Lung microvascular endothelial cell (primary cell): ENCODE measurements at places on chromosomes 4 and X.

DNA sequence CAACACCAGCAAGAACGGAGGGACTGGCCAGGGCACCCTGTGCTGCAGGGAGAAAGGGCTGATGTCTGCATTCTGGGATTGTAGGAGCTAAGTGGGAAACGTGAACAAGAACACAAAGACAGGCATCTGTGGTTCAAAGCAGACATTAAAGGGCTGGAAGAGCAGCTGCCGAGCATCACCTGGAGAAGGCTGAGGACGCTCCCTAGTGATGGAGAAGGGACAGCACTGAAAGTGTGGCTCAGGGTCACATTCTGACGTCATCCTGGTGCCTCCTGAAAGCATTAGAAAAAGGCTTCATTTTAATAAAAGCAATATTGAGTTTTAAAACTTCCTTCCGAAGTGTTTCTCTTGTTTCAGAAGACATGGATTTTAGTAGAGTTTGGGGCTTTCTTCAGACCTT is 62.3 kb downstream of the CLDN22 start:
- DNase-seq = no peak

DNA sequence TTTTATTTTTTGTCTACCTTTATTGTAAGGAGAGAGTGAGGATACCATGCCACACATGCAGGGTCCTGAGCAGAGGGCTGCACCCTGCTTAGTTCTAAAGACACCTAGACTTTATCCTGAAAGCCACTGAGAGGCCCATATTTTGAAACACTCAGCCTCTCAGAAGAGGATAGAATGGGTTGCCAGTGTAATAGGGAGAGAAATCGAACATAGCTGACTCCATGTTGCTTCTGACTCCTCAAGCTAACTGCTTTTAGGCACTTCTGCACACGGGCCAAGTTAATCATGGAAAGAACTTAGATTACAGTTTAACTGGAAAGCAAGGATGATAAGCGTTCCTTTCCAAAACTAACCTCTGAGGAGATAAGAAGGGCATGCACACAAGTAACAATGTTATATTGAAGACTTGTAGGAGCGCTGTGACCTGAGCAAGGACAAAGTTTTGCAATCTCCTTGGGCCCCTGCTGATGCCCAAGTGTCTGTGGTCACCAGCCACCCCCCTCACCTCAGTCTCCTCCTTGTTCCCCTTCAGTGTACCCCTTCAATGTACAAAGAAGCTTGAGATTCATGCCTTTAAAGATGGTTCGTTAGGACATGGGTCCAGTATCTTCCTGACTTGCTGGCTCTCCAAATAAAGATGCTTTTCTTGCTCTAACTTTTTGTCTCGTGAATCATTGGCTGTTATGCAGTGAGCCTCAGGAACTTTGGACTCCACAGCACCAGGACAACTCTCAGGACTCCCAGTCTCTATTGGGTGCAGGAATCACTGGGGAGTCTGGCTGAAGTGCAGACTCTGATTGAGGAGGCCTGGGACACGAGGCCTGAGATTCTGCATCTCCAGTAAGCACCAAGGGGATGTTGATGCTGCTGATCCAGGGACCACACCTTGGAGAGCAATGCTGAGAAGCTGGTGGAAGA is 25.4 kb upstream of the CD99 start:
- no peak for DNase-seq

DNA sequence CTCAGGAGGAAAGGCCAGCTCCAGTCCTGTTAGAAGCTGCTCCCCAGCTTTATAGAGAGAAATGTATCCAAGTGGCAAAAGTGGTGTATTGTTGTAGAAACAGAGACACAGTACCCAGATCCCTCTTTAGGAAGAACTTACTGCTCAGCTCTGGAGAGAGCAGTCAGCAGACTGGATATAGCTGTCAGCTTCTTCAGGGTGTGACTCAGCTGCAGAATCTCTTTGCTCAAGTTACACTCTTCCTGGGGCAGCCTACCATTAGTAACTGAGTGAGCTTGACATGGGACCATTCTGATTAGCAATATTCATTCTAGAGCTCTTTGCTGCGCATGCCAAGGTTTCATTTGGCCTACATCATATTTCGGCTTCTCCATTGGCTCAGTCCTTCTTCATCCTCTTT is 40.5 kb downstream of the ATP1B4 start:
- DNase-seq = no peak

DNA sequence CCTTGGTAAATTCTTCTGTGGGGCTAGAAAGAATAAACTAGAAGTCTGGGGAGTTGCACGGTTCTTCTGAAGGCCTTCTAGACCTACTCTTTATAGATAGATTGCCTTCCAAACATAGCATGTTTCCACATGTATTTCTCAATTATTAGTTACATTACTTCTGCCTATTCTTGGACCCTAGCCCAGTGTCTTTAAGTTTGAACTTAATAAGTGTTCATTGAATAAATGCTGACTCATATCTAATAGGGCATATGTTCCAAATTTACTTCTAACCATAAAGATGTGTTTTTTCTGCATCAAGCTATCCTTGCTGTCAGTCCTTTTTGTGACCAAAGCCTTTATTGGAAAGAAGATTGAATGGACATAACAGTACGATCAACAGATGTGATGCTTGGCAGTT is 503.6 kb upstream of the ZFP42 start:
- DNase-seq = no peak

DNA sequence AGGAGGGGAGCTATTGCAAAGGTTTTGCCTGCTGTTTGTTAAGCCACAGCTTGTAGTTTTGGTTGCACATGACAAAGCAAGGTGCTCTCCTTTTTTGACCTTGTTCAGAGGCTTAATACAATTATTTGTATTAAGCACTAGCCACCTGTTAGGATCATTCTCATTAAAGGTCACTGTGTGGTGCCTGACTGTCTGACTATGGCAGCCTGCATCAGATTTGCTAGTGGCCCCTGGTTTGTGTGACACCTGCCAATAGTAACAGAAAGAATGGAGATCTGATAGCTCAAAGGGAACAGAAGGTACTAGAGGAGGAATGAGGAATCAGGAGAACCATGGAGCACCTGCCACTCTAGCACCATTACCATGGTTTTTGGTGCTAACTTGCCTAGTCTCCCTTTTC is 102.5 kb downstream of the POLA1 start:
- no peak for DNase-seq

- DNase-seq = no peak
These were observed 24.8 kb upstream of the MSMO1 start for GRCh38 chr4:165302658-165303057.

GRCh38 chrX:24235084-24235710 is 78.7 kb downstream of the SUPT20HL2 start:
- no peak for DNase-seq

DNA sequence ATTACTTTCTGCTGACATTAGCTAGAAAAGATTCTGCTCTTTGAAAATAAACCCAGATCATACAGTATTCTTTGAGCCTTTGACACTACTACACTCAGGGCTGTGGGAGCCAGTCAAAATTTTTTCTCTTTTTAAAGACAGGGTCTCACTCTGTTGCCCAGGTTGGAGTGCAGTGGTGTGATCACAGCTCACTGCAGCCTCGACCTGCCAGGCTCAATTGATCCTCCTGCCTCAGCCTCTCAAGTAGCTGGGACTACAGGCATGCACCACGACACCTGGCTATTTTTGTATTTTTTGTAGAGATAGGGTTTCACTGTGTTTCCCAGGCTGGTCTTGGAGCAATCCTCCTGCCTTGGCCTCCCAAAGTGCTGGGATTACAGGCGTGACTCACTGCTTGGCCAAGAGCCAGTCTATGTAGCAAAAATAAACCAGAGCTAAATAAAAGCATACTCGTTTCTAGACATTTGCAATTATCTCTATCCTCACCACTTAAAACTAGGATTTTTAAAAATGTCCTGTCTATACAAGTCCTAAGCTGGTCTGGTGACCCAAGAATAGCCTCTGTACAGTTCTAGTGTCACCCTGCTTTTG is 43.2 kb downstream of the AKAP4 start:
- peak; percentile 14 for DNase-seq

DNA sequence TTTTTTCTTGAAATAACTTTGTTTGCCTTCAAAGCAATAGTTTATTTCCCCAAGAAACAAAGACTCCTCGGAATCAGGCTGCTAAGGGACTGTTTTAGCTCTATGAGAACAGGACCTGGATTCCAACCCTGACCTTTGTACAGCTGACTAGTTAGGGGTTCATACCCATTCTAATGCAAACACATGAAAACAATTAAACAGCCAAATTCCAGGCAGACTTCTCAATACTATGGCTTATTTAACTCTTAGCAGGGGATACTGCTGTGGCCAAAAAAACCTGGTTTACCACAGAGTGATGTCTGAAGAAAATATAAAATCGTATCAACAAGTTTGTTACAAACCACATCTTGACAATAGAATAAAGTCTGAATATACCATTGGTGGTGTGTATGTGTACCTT is 129.6 kb upstream of the INTU start:
- DNase-seq = no peak

DNA sequence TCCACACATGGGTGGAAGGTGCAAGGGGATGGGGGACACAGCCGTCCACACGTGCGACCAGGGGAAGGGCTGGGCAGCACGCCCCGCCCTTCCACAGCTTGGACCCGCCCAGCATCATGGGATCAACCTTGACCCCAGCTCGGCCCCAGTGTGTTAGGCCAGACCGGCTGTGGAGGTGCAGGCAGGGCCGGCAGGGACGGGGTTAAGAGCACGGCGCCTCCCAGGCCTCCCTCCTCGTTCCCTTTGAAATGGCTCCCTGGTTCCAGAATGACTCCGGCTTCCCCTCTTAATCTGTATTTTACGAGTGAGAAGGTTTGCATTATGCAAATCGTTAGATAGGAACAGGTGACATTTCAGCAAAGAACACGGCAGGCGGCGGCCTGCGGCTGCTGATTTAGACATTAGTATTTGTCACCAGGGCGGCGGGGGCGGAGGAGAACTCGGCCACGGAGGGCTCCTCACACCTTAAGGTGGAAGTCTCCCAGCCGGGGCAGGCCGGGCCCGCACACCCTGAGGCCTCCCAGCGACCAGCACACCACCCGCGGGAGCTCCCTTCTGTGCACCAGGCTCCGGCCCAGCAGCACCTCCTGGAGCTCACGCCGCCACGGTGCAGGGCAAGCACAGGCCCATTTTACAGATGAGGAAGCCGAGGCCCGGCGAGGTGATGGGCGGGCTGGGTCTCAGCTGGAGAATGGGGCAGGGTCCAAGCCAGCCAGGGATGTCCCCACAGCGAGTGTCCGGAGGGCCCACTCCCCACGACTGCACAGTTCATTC is 116.1 kb downstream of the FAM53A start:
- DNase-seq = no peak

- no peak for DNase-seq
These were observed 12.0 kb downstream of the BST1 start for GRCh38 chr4:15714646-15715435.

GRCh38 chr4:145880355-145880960 is 58.2 kb downstream of the ZNF827 start:
- no peak for DNase-seq

DNA sequence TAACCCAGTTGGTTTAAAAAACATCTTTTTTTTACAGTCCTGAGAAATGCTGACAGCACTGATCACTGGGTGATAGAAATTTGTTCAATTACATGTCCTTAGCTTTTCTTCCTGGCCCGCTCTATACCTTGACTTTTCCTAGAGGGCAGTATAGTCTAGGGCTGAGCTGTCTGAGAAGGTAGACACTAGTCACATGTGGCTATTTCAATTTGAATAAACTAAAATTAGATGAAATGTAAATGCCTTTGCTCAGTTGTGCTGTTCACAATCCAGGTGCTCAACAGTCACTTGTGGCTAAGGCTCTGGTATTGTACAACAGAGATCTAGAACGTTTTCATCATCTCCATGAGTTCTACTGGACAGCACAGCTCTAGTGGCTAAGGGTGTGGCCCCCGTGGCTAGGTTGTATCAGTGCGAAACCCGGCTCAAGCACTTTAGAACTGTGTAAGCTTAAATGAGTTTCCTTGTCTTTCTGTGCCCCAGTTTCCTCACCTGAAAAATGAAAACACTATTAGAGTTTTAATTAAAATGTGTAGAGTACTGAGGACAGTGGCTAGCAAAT is 111.6 kb upstream of the WDR17 start:
- peak; percentile 14 for DNase-seq

- peak; percentile 42 for DNase-seq
These were observed 208.3 kb downstream of the ARHGAP10 start for GRCh38 chr4:147940171-147940570.

GRCh38 chr4:148453833-148454232 is 11.6 kb upstream of the NR3C2 start:
- no peak for DNase-seq

- DNase-seq = no peak
These were observed 98.4 kb upstream of the MAGEE2 start for GRCh38 chrX:75883446-75883845.

GRCh38 chr4:149161247-149161646 is 654.4 kb downstream of the IQCM start:
- DNase-seq = no peak

DNA sequence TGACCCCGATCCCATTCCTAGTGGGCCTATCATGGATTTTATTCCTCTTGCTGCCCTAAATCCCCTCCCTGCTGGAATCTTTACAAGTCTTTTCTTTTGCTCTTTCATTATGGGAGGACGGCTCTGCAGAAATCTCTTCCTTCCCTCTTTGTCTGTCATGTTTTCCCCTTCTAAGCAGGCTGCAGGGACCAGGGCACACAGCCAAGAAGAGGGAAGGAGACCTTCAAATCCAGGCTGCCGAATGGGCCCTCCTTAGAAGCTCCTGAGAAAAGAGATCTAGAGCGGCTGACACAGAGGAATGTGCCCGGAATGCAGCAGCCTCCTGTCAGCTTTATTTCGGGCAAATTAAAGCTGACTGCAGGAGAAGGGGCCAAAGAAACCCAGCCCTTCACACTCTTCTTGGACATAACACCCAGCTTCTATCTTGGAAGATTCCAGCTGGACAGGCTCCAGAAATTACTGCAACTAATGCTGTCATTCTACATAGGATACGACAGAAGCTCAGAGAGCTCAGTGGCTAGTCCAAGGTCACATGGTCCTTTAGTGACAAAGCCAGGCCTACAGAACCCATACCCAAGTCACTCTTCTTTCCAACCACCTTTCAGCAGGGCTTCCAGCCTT is 187.8 kb upstream of the NHS start:
- no peak for DNase-seq

DNA sequence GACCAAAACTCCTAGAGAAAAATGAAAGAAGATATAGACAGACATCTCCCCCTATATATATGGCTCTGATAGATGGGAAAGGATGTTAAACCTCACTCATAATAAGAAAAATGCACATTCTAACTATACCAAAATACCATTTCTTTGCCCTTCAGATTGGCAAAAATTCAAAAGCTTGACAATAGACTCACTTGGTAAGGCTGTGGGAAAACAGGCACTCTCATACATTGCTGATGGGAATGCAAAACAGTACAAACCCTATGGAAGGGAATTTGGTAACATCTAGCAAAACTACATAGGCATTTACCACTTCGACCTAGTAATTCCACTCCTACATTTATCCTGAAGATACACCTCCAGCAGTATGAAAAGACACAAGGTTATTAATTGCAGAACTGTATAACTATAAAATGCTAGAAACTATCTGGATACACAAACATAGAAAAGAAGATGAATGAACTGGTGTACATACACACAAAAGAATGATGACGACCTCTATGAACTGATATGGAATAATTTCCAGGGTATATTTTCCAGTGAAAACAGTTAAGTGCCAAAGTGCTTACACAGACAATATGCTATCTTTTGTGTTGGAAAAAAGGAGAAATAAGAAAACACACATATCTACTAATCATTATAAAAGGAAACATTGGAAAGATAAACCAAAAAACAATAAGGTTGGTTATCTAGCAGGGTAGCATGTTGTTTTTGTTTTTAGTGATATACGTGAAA is 48.5 kb downstream of the WDFY3 start:
- peak; percentile 83 for DNase-seq

GRCh38 chr4:37441231-37442061 is 196.9 kb downstream of the NWD2 start:
- peak; percentile 0 for DNase-seq
